ENCODE measurements at places on chromosomes 16 and 17.

DNA sequence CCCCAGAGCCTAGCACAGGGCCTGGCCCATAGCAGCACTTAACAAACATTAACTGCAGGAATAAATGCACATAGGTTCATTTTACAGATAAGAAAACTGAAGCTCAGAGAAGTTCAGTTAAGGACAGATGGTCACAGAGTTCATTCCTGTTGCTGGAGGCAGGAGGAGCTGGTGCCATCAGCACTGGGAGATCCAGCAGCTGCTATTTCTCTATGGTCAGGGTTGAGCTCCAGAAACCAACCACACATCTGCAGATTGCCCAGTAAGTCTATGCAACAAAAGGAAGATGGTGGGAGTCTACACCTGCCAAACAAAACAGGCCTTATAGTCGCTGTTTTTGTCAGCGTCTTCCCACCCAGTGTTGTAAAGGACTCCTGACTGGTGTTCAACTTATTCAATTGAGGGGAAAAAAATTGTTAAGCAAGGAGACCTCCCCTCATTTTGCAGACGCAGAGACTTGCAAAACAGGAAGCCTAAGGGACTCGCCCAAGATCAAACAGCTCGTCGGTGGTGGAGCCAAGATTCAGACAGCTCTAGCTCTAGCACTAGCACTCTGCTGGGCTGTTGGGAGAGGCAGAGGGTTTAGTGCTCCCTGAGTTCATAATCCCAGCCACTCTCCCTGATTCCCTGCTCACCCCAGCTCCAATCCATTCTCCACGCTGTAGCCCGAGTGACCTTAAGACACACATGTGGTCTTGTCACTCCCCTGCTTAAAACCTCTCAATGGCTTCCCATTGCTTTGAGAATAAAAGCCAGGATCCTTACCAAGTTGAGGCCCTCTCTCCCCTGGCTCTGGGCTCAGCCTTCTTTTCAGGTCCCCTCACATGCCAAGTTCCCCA lies 9.0 kb downstream of the NOG start:
- no peak for DNase-seq

GRCh38 chr17:2449486-2449885 lies 48.6 kb upstream of the MNT start:
- DNase-seq: no peak

DNA sequence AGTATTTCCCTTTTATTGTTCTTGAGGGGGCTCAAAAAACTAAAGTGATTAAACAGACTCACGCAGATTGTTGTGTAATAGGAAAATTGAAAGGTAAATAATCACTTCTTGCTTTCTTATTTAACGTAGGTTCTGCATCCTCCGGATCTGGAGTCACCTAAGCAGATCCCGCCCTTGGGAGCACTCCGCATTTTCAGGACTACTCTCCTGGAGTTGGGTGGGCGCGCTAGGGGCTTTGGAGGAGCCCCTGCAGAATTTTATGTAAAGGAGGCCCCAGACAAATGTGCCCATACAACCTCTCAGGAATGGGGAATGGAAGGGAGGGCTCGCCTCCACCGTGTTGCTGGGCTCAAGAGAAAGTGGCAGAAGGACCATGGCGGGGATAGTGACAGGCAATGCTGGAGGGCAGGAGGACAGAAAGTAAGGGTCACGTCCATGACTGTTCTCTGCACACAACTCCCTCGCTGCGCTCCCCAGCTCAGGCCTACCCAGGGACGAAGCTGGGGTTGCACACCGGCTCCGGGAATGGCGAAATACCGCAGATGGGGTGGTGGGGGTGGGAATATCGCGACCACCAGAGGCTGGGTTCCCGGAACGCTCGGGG lies 8.3 kb downstream of the MT2A start:
- no peak for DNase-seq

DNA sequence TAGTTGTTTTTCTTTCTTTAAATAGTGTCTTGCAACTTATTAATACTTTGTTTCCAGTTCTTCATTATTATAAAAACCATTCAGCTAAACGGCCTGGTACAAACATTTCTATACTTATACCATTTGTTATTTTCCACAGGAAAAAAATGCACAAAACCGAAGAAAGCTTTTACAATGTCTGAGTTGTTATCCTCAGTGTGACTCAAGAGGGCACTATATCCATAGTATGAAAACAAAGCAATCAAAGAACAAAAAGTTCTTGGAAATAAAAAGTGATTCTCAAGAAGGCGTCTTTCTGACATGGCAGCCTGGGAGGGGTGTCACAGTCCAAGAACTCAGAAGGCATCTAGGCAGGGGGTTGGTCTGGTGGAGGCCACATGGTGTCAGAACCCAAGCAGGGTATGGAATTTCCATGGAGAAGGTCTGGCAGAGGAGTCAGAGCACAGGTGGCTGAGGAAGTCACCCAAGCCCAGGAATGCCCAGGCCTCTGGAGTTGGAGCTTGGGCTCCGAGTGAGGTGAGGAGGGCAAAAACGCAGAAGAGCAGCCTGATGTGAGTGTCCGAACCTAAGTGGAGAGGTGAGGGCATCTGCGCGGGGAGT lies 70.9 kb upstream of the ATP2A3 start:
- DNase-seq: no peak

- no peak for DNase-seq
Measured at GRCh38 chr16:74035816-74036215, 260.8 kb upstream of the PSMD7 start.

DNA sequence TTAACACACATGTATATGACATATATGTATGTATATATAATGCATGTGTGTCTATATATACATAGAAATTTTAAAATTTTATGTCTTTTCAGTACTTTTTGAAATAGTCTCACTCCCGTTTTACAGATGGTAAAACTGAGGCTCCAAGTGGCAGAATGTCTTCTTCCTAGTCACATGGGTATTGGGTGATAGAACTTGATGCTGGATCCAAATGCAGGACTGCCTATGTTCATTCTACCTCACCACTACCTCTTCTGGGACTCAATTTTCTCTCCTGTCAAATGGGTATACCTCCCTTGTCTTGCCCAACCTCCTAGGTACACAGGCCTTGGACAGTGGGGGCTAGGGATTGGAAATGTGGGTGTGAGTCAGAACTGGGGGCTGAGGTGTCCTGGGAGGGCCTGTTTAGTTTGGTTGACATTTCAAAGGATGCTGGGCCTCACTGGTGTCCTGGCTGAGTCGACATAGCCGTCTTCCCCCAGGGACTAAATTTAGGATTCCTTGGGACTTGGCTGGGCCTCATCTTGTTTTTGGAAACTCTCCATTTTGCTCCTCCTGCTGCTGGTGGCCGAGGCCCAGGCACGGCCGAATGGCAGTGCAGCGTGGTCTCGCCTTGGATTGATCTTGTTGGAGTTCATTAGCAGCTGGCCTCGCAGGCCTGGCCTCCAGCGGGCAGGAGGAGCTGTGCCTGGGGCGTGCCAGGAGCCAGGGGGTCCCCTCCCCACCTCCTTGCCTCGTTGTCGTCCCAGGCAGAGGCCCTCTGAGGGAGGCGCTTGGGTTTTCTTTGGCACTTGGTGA lies 25.9 kb downstream of the NKD1 start:
- no peak for DNase-seq

- DNase-seq: no peak
Measured at GRCh38 chr17:51475730-51476129, 215.4 kb downstream of the UTP18 start.

- DNase-seq: no peak
Measured at GRCh38 chr17:71342737-71343136, 778.1 kb upstream of the SOX9 start.

DNA sequence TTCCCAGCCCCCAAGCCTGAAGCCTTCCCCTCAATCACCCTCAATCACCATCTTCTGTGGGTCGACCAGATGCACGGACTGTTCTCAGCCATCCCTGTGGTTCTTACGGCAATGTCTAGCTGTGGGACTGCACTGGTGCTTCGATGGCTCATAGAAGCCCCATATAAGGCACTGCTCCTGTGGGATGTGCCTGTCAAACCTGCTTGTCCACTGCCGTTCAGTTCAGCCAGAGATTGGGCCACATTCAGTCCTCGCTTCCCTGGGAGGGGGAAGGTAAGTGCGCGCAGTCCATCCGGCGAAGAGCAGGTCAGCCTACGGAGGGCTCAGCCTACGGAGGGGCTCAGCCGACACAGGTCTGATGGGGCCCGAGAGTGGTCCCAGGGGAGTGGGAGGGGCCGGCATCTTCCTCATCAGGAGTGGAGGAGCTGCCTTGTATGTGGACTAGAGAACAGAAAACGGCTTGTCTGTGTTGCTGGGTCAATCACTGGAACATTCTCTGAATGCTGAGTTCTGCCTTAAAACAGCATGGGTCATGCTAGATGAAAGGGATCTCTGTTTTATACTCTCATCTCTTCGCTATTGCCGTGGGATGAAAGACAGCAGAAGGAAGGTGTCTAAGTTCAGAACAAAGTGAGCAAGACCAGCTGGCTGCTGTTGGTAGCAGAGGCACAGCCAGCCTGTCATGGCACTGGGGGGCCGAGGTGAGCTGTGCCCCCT lies at the start of gene CARD14:
Gene CARD14 (plus strand): TSS at position 247 of the 717 bp plus-strand sequence. CDS start 11,409 bp downstream, outside the sequence.
- DNase-seq: no peak

- DNase-seq: no peak
Measured at GRCh38 chr16:48118841-48119240, 37.0 kb downstream of the ABCC12 start.

GRCh38 chr16:63195336-63195735 lies 1159.1 kb upstream of the CDH8 start:
- DNase-seq: no peak

DNA sequence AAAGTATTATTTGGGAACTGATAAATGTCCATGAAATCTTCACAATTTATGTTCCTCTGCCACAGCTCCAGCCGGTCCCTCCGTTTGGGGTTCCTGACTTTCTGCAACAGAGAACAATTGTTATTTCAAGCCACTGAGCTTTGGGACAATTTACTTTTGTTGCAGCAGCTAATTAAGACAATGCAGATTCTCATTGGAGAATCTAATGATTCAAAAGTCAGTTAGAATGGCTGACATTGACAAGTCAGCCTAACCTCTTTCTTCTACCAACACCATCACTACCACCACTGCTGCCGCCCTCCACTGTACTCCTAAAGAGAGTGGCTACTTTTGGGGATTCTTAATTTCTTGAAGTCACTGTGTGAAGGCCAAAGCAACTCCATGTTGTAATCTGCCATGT lies 15.0 kb upstream of the HEATR6 start:
- DNase-seq: no peak

- no peak for DNase-seq
Measured at GRCh38 chr16:86089991-86090390, 191.0 kb downstream of the IRF8 start.

DNA sequence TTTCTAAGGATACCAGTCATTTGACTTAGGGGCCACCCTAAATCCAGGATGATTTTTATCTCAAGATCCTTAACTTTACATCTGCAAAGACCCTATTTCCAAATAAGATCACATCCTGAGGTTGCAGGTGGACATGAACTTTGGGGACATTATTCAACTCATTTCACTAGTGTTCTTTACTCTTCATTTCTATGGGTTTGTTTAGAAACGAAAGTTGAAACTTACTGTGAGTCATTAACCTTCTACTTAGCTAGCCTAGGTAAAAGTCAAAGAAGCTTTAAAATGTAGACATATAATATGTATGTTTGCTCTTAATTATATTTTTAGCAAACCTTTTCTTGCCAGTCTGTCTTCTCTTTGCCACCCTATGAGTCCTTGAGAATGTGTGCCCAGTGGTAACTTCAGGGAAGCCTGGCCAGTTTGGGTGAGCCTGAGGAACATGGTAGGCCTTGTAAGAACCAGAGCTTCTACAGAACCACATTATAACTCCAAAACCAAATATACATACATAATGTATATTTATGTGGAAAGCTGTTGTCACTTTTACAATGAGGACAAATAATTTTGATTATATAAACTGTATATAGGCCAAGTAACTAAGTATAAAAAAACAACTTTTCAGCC lies 38.4 kb downstream of the BPTF start:
- no peak for DNase-seq

DNA sequence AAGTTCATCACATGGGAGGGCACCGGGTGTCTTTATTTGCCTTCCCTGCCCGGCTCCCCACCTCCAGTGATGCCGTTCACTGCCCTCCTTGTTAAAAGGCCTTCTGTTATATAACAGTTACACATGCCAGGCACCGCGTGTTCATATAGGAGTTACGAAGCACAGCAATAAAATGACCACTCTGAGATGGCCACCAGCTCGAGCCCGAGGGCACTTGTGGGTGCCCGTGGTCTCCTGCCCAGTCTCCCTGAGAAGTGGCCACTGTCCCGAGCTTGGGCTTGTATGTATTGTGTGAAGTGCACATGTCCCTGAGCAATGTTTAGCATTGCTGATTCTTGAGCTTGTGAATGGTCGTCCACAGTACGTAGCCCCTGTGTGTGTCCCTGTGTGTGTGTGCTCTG lies 355.6 kb downstream of the SEC14L1 start:
- no peak for DNase-seq

DNA sequence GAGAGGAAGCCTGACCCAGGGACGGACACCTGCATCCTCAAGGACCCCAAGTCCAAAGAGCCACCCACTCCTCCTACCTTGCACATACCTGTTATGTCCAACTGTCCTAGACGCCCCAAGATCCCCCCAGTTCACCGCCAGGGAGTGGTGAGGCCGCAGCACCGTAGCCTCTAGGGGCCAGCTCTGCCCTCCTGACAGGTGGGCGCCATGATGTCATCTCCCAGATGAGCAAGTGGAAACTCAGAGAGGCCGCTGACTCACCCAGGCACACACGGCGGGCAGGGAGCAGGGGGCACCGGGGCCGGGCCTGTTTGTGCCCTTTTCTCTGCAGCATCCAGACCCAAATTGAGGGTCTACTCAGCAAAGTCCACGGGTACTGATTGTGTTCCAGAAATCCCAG lies 4.8 kb upstream of the ZNF469 start:
- DNase-seq: peak; percentile 62

DNA sequence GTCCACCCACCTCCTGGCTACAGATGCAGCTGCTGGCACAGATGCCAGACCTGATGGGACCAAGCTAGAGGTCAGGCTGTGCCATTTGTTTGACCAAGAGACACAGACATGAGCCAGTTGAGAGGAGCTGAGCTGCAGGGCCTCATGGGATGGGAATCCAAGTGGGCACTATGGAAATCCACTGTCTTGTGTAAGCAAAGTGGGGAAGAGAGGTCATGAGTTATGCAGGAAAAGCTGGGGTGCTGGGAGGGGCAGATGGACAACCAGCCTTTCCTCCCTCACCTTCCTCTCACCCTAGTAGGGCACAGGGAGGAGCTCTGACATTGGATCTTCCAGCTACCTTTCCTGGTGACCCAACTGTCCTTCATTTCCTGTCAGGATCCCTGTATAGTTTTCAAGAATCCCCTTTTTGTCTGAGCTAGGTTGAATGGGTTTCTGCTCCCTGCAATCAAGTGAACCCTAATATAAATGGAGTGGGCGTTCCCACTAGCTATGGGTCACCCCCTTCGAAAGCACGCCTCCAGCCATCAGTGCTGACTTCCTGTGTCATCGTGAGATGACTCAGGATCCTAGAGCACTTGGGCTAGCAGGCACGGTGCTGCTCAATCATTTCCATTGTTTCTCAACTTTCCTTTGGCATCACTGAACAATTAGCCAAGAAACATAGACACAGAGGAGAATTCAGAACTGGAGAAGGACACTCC lies 13.6 kb downstream of the ATPAF2 start:
- no peak for DNase-seq

- peak; percentile 53 for DNase-seq
Measured at GRCh38 chr16:24834459-24835335, 11.1 kb upstream of the SLC5A11 start.

- no peak for DNase-seq
Measured at GRCh38 chr16:63067141-63067540, 1030.9 kb upstream of the CDH8 start.
